ENCODE measurements at places on chromosomes 6 and 20.

GRCh38 chr6:82910395-82910794 is 155.2 kb downstream of the UBE3D start:
- DNase-seq, result no peak

- DNase-seq, result no peak
These were observed 113.3 kb upstream of the TBX18 start for GRCh38 chr6:84877515-84878210.

GRCh38 chr6:16106991-16107787 is 21.7 kb upstream of the MYLIP start:
- DNase-seq, result no peak

DNA sequence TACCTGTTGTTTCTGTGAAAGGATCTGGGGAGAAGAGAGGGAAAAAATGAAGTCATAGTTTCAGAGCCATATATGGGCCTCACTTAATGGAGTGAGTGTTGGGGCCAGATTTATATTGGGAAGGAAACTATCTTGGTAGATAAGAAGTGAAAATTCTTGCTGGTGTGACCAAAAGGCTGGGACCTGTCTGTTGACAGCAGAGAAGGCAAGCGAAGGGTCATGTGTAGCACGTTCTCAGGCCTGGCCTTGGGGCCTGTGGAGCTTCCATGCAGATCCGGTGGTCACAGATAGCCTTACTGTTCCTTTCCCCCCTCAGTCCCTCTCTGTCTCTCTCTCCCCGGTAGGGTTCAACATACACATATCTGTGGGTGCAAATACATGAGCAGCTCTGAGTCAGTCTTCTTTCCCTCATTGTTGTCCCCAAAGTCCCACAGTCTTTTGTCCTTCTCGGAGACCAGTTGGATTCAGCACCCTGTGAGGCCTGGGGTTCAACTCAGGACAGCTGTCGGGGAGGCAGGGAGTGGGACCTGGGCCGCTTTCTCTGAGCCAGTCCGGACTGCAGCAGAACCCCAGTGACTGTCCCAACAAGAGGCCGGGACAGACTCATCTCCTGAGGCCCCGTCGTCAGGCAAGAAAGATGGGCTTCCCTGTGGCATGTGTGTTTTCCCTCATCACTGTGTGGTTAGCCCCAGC is 34.6 kb downstream of the PPP1R14C start:
- DNase-seq, result no peak

DNA sequence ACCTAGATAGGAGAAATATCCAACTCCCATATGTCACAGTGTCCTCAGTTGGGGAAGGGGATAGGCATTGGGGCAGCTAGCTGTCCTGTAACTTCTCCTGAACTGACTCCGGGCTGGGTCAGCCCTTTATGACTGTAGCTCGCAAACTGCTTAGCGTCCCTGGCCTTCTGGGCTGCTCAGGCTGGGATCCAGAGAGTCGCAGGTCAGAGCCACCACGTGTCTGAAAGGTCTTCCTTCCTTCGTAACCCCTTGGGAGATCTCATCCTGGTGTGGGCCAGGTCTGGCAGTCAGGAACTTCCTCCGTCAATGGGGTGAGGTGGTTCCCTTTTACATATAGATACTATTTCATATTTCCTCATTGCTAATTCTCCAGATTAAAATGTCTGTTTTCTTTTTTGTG is 28.8 kb upstream of the HINT3 start:
- DNase-seq, result no peak

GRCh38 chr6:99553888-99554287 is 14.6 kb downstream of the CCNC start:
- no peak for DNase-seq

DNA sequence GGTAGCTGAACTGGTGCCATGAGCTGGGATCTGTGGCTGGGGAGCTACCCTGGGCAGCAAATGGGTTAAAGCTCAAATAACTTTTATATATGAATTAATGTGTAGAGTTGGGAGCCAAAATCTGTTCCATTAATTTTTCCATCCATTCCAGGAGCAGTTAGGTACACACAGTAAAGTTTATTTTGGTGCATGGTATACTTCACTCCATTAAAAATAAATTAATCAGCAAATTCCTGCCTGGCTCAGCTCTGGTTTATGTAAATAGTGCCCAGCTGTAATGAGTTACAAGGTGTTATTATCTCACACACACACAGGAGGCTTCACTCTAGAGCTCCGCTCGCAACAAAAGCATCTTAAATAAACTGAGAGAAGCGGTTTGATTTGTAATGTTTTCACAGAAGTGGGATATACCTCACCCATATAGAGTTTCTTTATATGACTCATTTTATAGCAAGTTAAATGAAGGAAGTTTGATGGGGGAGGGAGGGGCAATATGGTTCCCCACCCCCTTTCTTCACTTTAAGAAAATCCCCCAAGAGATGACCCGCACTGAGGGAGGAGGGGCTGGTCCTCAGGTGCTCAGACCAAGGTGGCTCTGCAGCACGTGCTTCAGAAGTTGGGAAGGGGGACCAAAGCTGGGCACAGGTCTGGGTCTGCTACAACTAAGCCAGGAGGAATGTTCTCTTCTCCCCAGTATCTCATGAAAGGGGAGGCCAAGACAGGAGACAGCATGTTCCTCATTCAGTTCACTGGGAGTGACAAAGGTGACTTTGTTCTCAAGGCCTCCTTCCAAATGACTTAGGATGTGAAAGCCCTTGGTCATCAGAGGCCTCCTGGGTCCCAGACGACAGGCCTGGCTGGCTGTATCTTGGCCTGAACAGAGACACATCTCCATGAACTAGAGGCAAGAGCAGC is 10.5 kb upstream of the FAM83C start:
- DNase-seq, result peak; percentile 88

Measured in LHCN-M2 (cell line).